ENCODE measurements at places on chromosomes 3 and 15.

GRCh38 chr3:115169808-115170207 is 22.7 kb upstream of the ZBTB20 start:
- no peak for DNase-seq

DNA sequence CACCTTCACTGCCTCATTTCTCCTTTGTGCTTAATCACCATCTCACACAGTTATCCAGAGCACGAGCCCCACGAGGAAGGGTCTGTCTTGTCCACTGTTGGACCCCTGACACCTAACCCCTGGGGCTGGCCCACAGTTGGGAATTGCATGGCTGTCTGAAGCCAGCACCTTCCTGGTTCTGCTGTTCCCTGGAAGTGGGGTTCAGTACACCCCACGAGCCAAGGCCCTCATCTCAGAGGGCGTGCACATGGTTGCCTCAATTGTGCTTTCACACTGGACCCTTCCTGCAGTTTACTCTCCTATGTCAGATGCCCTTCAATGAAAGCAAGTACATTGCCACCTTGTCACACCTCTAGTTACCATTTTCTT is 30.7 kb downstream of the BTD start:
- DNase-seq = no peak

GRCh38 chr15:99114511-99115299 is 9.8 kb downstream of the SYNM start:
- DNase-seq = no peak

DNA sequence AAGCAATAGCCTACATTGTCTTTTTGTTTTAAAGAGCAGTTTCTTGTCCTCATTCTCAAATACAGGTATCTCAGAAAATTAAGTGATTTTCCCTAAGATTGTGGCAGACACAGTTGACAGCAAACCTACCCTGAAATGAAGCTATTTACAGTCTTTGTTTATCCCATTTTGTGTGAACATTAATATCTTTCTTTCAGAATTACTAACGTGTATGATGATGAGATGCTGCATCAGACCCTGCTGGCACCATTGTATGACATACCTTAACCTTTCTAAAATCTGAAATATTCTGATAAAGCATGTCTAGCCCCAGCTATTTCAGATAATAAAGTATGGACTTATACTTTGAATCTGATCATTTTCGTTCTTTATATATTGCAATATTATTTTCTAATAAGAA is 185.9 kb downstream of the RSRC1 start:
- no peak for DNase-seq

DNA sequence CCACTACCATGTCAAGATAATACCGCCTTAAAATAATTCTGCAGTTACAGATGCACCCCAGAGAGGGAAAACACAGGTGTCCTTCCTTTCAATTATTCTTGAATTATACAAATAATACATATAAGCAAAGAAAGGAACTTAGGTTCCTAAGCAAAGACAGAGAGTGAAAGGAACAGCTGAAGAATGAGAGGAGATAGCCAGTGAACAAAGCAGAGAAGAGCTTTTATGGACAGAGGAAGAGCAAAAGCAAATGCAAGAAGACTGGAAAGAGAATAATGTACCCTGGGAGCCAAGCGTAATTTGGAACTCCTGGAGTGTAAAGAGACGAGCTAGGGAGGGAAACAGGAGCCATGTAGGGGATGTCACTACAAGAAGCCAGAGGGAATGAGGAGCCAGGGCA is 21.7 kb downstream of the GPR176 start:
- no peak for DNase-seq

GRCh38 chr15:62067448-62068044 is 769 bp downstream of the C2CD4A start:
- no peak for DNase-seq

- DNase-seq = no peak
Measured at GRCh38 chr15:73710321-73710720, 26.1 kb downstream of the CD276 start.

DNA sequence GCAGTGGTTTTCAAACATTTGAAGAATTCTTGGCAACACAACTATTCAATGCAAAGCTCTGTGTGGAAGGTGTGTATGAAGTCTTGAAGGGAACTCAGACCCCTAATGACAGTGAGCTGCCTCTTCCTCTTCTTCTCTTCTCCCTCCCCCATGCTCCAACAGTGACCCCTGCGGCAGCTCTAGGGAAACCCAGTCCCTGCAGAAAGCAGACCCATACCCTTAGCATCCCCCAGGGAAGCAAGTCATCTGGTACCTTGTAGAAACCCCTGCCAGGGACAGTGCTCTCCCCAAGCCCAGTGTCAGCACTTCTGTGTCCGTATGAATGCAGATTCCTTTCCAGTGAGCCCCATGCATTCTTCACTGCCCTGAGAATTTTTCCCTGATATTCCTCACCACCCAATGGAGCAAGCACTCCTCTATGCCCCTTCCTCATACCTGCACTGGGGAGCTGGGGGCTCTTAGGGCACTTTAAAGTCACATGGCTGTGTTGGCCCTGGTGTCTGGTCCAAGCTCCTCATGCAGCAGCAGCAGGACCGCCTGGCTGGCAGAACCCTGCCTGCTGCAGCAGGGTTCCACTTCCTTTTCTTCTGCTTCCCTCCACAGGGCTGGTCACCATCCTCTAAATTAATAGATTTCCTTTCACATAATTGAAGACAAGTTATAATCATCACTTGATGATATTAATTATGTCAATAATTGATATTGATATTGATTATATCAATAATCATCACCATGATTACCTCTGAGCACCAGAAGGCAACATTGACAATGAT is 442.5 kb downstream of the EPHB1 start:
- no peak for DNase-seq

DNA sequence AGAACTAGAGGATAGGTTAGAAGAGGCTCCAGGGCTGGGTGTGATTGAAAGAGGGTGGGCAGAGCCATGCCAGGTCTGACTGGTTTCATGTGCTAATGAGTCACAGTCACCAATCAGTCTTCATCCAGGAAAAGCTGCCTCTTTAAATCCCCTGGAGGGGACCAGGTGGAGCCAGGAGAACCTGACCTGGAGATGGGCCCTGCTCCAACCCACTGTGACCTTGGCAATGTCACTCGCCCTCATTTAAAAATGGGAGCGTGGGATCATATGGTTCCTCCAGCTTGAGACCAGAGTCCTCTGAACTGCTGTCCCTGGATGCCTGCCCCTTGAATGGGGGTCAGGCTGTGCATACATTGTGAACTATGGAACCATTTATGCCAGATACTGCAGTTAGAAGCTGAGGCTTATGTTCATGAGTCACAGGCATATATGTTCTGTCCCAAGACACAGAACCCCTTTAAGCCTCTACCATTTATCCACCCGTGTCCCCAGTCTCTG is 23.0 kb downstream of the HES1 start:
- DNase-seq = no peak

DNA sequence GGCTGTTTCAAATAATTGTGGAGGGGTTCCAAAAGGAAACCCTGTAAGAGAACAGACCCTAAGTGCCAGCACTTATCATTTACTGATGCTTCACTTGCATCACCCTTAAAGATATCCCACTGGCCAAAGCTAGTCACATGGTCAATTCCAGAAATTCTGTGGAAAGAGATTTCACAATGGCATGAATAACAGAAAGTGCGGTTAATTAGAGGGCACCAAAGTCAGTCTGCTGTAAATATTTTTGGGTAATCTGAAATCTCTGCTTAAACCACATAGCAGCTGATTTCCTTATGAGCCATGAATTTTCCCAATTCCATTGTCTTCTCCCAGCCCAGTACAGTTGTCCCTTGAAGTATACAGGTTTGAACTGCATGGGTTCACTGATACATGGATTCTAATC is 346.1 kb downstream of the SI start:
- no peak for DNase-seq

DNA sequence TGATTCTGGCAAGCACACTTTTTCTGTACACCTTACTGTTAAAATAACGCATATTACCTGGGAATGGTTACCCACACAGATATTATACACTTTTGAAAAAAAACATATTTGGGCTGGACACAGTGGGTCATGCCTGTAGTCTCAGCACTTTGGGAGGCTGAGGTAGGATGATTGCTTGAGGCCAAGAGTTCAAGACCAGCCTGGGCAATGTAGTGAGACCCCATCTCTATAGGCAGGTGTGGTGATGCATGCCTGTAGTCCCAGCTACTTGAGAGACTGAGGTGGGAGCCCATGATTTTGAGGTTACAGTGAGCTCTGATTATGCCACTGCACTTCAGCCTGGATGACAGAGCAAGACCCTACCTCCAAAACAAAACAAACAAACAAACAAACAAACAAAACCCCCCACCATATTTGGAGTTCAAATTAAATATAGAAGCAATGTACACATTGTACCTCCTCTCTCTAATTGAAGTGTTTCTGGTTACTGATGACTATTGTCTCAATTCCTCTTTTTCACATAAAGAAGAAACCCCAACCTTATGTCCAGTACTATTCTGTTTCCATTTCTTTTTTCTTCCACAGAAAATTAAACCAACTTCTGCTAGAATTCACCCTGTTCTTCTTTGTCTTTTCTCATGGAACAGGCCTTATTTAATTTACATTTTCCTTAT is 152.6 kb upstream of the UMPS start:
- no peak for DNase-seq

DNA sequence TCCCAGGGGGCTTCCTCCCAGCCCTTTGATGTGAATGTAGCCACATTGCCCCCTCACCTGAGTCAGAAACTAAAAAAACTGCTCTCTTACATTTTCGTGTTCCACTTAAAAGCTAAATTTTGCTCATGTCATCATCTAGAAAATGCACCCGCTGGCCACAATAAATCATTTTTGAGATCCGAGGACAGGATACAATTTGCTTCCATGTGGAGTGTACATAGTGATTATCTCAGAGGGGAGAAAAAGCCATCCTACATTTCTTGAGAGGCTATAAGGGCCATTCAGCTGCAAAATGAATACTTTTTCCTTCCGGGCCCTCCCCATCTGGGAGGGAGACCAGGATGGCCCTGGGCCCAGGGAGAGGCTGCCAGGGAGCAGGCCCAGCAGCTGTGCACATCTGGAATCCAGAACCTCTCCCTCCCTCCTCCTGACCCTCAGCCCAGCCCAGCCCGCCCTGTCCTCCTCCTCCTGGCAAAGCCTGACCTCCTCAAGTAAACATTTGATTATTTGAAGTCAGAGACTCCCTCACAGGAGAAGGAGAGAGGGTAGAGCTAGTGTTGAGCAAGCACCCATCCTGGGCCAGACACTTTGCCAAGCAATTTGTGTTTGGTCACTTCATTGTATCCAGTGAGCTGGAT is 59.1 kb downstream of the CORO2B start:
- DNase-seq = no peak

GRCh38 chr3:152159328-152159727 is 109.4 kb upstream of the MBNL1 start:
- no peak for DNase-seq

DNA sequence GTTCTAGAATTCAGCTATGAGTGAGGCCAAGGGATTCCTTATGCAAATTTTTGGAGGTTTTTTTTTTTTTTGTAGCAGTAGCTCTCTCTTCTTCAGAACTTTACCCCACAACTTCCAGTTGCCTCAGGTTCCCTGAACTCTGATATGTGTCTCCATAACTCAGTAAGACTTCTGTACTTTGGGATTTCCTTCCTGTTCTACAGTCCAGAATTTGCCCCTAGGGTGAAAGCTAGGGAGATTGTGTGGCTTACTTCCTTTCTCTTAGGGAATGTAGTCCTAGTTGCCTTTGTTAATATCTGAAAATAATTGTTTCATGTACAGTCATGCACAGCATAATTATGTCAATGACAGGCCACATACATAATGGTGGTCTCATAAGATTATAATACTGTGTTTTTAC is 30.8 kb downstream of the LRRC28 start:
- DNase-seq = no peak

DNA sequence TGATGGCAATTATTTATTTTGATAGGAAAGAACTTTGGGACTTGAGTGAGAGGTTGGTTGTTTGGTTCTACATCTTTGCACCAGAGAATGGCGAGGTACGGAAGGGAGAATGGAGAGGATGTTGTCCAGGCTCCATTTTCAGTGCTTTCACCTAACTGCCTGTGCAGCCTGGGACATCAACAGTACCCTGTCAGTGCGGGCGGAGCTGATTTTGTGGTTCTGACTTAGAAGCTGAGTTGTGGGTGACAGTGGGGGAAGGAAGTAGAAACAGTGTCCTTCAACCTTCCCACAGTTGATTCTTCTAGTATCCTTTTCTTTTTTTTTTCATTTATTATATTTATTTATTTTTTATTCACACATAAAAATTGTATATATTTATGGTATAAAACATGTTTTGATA is 95.3 kb downstream of the TIGIT start:
- no peak for DNase-seq

- DNase-seq = no peak
Measured at GRCh38 chr3:187012609-187013051, 82.3 kb downstream of the ST6GAL1 start.

DNA sequence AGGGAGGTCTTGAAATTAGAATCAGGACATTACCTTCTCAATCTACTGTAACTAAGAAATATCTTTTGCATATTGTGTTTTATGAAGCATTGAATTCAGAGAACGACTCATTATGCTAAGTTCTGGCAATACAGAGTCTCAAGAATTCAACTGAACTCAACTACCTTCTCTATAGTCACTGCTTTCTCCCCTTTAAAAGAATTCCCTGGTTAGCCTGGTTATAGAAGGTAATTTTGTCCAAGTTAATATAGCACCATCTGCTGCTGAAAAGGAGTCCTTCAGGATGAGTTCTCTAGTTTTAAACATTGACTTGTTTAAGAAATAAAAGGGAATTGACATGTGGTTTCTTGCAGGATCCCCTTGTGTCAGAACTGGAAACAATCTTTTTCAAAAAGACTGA is 60.2 kb downstream of the IL16 start:
- DNase-seq = peak; percentile 49

DNA sequence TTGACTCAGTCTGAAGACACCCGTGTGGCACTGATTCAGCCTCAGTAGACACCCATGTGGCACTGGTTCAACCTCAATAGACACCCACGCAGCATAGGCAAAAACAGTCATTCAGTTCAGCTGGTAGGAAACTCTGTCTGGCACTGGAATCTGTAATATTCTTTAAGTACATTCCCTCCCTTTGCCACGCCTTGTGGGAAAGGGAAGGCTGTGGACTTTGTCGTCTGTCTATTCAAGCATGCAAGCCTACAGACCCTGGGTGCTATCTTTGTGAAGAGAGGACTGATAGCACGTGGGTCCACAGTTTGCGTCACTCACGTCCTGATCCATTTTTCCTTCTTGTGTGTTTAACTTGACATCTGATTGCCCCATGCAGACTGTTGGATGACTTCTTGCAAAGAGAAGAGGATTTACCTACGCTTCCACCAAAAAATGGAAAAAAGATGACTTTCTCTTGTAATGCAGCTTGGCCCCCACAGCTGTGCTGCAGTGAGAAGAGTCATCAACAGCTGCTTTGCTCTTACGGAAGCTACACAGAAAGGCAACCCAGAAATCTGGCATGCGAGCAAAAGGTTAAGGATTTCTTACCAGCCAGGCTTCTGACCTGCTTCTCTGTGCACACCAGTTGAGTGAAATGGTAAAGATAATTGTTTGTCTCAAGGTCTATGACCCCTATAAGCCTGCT is 278.1 kb downstream of the ULK4 start:
- no peak for DNase-seq

- no peak for DNase-seq
Measured at GRCh38 chr3:129633751-129634481, 27.4 kb upstream of the PLXND1 start.

GRCh38 chr3:180704532-180704931 is 25.2 kb upstream of the CCDC39 start:
- DNase-seq = no peak

GRCh38 chr3:123568875-123569274 is 16.0 kb downstream of the HACD2 start:
- no peak for DNase-seq

GRCh38 chr15:31567861-31568260 is 241.2 kb downstream of the KLF13 start:
- no peak for DNase-seq

- no peak for DNase-seq
Measured at GRCh38 chr15:38620098-38620497, 55.5 kb upstream of the RASGRP1 start.
